Neural progenitor cell (in vitro differentiated cells): ENCODE measurements at places on chromosomes 3 and 15. TPM values are rescaled to one million over a fixed set of nuclear protein-coding genes. Genes with fewer than 3 reads are reported as not detected.

DNA sequence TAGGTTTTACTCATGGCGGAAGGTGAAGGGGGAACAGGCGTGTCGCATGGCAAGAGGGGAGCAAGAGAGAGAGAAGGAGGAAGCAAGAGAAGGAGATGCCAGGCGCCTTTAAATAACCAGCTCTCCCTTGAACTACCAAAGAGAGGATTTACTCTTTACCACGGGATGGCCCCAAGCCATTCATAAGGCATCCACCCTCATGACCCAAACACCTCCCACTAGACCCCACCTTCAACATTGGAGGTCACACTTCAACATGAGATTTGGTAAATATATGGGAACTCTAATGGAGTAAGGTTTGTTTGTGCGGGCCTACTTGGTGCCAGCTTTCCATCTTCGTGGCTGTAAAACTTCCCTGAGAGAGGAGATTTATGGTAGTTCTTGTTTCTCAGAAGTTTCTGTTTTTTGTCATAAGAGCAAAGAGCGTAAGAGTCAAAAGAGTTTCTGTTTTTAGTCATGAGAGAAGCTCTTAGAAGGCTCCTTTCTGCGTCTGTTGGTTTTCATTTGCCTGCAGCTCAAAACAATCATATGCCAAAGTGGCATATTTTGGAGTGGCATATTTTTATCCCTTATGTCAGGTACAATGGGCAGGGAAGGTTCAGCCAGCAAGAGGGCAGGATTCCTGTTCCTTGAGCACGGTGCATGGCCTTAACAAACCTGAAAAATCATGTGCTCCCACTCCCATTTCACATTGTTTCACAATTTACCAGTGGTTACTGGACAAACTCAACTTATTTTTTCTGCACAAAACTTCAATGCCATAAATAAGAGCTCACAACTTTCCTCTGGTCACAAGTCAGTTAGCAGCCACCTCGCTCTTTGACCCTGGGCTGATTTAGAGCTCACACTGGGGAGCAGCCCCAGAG, 12.5 kb downstream of the PML start:
- no peak for DNase-seq

- no peak for DNase-seq
These were observed 11.7 kb upstream of the RARRES1 start for GRCh38 chr3:158743664-158744566.

DNA sequence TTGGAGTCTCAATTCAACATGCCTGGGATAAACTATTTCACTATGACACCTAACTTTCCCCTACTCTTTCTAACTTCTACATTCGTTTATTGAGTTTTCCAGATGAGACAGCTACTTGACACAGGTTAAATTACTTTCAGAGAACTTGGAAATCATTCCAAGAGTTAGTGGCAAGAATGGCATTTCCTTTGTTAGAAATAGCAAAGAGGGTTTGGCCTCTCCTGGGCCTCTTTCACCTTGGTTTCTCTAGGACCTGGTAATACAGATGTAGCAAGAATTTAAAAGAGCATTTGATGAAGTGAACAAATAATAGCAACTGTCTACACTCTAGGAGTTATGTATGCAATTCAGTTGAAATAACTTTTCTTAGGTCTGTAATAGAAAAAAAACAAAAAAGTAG, 748.9 kb downstream of the MECOM start:
- DNase-seq, result no peak

DNA sequence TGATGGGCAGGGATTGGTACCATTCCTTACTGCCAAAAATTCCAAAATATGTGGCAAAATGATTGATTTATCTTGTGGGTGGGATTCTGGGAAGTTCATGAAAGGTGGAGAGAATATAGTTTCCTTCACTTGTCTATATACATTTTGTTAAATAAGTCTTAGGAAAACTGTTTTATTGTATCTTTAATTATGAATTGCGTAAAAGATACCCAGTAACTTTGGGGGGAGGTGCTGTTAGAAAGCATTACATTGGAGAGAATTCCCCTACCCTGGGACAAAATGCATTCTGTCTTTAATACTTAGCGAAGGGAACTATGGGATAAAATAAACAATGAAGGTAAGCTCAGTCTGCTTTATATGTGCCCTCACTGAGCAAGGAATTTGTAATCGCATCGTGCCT, 4.6 kb downstream of the SETD5 start:
- peak; percentile 11 for DNase-seq

The IL20RB gene
- 2.0 and 2.5 TPM in 2 replicates for total RNA-seq

The TMCO5A gene
- not detected in 2 replicates for total RNA-seq

The CCDC33 gene
- total RNA-seq, result 1.9 TPM in 1 of 2 replicates, not detected in the other

The EPHB1 gene
- total RNA-seq, result 8.8 and 9.1 TPM in 2 replicates

The BNIP2 gene
- total RNA-seq, result 69.9 and 81.4 TPM in 2 replicates

DNA sequence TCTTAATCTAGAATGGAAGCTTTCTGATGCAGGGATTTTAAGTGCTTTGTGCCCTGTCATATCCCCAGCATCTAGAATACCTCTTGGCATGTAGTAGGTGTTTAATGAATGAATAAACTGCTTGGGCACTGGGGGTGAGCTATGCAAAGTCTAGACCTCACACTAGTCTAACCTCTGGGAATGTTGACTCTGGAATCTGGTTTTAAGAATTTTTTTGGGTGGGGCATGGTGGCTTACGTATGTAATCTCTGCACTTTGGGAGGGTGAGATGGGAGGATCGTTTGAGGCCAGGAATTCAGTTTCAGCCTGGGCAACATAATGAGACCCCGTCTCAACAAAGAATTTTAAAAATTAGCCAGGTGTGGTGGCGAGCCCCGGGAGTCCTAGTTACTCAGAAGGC, 146.3 kb upstream of the RGMA start:
- DNase-seq, result no peak

The DLL4 gene
- 0.12 TPM in 1 of 2 replicates, not detected in the other for total RNA-seq

The NDN gene
- 70.9 and 89.2 TPM in 2 replicates for total RNA-seq

DNA sequence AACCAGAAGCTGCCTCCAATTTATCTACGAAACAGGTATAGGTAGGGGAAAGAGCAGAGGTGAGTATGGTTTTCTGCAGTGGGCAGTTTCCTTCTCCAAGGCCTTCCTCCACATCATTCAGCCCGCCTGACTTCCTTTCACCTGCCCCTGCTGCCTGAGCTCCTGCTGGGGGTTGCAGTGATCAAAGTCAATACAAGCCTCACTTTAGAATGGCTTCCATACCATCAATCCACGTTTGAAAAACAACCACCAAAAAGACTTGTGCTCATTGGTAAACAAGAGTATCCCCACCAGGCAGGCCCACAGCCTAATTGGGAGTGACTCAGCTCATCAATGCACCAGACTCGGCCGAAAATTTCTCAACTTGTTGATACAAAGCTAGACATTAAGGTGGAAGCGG, 159.9 kb downstream of the MAGI1 start:
- DNase-seq, result no peak

DNA sequence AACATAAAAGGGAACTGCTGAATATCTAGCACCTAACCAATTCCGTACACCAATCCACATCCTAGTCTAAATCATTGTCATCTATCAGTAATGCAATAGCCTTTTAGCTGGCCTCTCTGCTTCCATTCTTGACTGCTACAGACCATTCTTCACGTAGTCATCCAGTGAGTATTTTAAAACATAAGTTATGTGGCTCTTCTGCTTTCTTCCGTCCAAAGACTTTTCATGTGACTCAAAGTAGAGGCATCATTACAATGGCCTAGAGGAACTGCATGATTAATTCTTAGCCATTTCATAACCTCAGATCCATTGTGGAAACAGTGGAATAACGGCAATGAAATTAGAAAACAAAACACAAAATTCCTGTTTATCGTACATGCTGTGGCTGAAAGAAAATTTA, 88.9 kb upstream of the CBLB start:
- no peak for DNase-seq

- peak; percentile 36 for DNase-seq
These were observed 93.3 kb downstream of the ADAMTSL3 start for GRCh38 chr15:83747050-83747717.

The ENTPD3 gene
- total RNA-seq, result not detected in 2 replicates

The THRB gene
- total RNA-seq, result 1.1 and 1.2 TPM in 2 replicates

- no peak for DNase-seq
These were observed 60.7 kb downstream of the DUT start for GRCh38 chr15:48391950-48392349.

- no peak for DNase-seq
These were observed 116.3 kb downstream of the VPS13C start for GRCh38 chr15:61943992-61944391.

DNA sequence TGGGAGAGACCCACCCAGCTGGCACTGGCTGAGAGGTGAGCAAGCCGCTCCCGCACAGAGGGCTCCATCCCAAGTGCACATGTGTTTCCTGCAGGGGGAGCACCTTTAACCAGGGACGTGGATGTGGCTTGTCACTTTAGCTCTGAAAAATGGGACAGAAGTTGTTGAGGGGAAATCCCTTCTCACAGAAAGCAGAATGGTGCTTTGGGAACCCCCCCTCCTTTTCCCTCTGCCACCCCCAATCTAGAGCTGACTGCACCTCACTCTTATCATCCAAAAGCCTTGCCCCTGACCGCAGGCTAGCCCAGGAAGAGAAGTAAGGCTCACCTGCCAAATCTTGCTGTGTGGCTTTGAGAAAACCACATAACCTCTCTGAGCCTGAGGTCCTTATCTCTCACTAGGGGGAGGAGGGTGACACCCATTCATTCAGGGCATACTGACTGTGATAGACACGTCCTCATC, 77.9 kb downstream of the RPN1 start:
- peak; percentile 53 for DNase-seq

The ARNT2 gene
- 15.7 and 20.1 TPM in 2 replicates for total RNA-seq

DNA sequence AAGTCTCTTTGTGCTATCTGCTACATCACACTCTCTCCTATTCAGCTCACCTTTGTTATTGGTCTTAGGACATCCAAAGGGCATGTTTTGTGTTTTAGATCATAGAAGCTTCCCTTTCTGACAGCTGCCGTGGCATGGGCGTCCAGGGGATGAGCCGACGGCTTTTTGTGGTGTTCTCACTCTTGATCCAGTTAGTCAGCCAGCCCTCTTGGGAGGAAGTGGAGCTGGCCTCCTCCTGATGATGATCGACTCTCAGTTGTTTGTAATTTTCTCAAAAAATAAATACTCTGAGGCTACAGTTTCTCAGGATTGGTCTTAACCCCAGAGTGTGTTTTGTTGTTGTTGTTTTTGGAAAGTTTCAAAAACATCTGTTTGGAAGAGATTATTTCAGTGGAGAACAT, 34.4 kb downstream of the BOC start:
- peak; percentile 38 for DNase-seq

GRCh38 chr3:54146506-54147239, 24.3 kb downstream of the CACNA2D3 start:
- DNase-seq, result peak; percentile 85

The CHST2 gene
- 5.9 and 10.3 TPM in 2 replicates for total RNA-seq

GRCh38 chr3:126827121-126827520, 123.1 kb downstream of the CHCHD6 start:
- no peak for DNase-seq

GRCh38 chr3:188338086-188338485, 184.1 kb downstream of the LPP start:
- DNase-seq, result no peak

GRCh38 chr15:52383100-52383588, 87.5 kb upstream of the MYO5C start:
- DNase-seq, result no peak

GRCh38 chr15:95446854-95447253, 883.6 kb upstream of the NR2F2 start:
- no peak for DNase-seq

- peak; percentile 47 for DNase-seq
These were observed 25.7 kb downstream of the ATOSA start for GRCh38 chr15:52653431-52653964.

GRCh38 chr15:91769894-91770293, 83.6 kb upstream of the SLCO3A1 start:
- DNase-seq, result no peak

The ABI3BP gene
- total RNA-seq, result not detected in 2 replicates

DNA sequence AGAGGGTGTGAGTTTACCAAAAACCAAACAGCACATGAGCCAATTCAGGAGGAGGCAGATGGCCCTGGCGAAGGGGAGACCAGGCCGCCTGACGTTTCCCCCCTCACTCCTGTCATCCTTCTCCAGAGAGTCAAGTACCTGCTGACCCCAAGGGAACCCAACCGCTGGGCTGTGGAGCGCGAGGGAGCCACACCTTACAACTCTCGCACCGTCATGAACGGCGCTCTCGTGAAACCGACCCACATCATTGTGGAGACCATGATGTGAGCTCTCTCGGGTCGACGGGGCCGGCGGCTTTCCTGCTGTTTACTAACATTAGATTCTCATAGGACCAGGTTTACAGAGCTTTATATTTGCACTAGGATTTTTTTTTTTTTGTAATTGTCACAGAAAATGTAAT, 55.4 kb downstream of the GRIP2 start:
- no peak for DNase-seq

The ALS2CL gene
- total RNA-seq, result 0.71 and 1.3 TPM in 2 replicates

The ZNF660 gene
- 14.7 and 26.7 TPM in 2 replicates for total RNA-seq

GRCh38 chr3:52791928-52792327, 2.7 kb upstream of the ITIH3 start:
- no peak for DNase-seq

The ITGA11 gene
- not detected in 2 replicates for total RNA-seq

DNA sequence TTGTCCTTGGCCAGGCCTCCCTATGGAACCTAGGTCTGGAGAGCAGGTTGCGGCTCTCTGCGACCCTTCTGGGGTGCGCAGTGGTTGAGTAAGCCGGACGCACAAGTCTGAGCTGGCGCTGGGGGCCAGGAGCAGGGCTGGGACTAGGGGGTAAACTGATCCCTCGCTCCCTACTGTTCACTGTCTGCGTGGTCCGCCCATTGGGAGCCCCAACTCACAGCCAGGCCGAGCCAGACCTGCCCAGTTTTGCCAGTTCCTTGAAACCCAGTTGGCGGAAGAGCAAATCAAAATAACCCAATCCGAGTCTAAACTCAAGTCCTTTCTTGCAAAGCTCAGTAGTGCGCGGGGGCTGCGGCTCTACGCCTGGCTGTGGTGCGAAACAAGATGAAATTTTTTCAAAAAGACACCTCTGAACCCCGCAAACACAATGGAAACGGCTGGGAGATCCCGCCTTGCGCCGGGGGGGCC, 17.5 kb downstream of the RGMA start:
- peak; percentile 53 for DNase-seq

DNA sequence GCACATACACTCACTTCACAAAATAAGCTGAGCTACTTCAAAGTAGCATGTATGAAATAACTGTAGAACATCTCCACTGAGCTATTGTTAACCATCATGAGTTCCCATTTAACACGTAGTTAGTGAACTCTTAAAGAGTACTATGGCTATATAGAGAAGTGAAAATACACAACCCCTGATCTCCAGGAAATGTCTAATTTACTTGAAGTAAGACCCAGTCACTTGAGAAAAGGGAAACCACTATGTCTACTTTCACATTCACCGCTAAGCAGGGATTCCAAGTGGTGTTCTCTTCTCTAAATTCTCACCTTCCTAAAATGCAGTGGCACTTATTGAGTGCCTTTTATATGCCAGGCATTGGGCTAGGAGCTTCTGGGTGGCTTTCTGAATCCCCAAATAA, 35.0 kb upstream of the COLQ start:
- no peak for DNase-seq

The PPP2R3A gene
- 24.1 and 41.5 TPM in 2 replicates for total RNA-seq

- no peak for DNase-seq
These were observed 65.7 kb downstream of the TJP1 start for GRCh38 chr15:29756358-29757267.

The DPP8 gene
- 25.9 and 39.0 TPM in 2 replicates for total RNA-seq

DNA sequence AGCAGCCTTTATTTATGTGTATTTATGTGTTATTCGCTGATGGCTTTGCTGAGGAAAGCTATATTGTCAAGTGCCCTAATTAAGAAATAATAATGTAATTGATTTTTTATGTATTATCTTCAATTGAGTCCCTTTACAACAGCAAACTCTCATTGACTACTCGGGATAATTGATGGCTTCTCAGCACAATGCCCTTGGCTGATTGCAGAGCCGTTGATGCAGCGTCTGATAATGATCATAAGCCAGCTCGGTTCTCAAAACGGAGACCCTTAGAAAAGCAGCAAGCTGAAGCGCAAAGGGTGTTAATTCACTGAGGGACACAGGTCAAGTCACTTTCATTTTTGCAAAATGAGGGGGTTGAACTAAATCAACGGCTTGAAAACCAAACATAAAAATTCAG, 357.1 kb upstream of the KCNH8 start:
- DNase-seq, result no peak
